Non-pigmented ciliary epithelial cell (primary cell): ENCODE measurements at places on chromosomes 2 and 18.

DNA sequence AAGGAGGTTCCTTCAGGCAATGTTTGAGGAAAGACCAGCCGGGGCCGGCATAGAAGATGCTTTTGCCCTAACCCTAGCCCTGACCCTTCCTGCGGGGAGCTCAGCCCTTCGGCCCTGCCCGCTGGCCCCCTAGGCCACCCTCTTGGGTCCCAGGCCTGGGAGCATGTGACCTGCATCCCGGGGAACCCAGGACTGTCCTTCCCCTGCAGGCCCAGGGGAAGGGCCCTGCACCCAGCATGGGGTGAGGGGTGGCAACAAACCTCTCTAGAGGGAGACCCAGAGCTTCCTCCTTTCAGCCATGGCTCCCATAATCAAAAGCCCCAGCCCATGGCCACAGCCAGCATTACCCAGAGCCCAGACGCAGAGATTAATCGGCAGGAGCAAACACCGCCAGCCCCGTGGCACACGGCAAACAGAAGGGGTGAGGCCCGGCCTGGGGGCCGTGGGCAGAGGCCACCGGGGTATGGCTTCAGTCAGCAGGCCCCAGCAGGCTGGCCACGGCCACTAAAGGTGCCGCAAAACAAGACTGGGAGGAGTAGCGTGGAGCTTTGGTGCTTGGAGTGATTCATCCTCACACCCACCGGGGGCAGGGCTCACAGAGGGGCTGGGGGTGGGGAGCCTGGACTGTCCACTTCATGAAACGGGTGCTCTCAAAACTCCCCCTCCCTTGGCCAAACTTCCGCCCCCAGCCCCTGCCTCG, 61.6 kb upstream of the HPCAL1 start:
- DNase-seq, result no peak

DNA sequence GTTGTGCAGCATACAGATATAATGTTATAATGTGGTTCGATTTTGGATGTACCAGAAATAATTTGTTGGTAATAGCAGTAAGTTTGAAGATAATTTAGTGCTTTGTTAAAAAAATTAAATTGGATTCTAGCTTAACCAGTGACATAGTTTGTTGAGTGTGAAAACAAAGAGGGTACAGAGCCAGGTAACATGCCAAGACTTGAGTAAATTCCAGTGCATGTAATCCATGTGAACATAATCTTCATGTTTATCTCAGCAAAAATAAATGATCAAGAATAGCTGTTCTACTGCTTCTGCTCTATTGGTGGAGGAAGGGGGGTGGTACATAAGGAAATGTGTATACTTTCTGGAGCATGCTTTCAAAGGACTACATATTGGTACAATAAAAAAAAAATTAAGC, 165.8 kb downstream of the DNAH7 start:
- no peak for DNase-seq

- no peak for DNase-seq
These were observed 17.6 kb downstream of the RAMP1 start for GRCh38 chr2:237876951-237877491.

DNA sequence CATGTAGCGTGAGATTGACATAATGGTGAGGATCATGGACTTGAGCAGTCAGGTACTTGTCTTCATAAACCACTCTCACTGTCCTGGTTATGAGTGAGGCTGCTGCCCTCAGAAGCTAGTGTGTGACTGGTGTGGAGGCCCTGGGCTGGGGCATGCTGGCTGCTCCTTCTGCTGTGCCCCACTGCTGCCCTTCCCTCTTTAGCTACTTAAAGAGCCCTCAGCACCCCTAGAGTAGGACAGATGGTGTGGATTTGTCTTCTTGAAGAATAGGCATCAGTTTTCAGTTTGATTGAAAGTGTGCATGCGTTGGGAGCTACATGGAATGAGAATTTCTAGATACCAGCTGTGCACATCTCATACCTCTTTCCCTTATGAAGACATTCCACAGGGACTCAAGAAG, 15.4 kb downstream of the CPLX4 start:
- no peak for DNase-seq

- no peak for DNase-seq
These were observed 129.0 kb upstream of the REG3G start for GRCh38 chr2:78896536-78896935.

DNA sequence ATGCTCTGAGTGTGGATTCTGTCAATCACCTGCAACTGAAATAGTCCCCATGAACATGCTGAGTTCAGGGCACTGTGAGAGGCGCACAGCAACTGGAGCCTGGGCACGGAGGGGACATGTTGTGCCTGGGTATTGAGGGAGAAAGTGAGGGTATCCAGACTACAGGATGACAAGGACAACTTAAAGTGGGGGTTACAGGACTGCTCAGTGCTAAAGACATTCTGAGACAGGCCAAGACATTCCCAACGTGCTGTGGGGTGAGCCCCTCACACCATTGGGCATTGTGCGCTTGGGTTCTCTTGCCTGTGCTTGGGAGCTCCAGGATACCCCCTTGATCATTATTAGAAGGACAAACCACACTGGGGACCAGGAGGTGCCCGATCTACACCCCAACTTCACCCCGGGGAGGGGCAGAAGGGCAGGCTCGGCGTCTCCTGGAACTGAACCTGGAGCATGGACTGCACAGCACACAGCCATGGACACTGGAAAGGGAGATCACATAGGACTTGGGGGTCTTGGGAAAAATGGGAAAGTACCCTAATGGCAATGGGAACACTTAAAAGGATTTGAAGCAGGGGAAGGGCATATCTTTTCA, 72.5 kb upstream of the HDAC4 start:
- DNase-seq, result no peak

DNA sequence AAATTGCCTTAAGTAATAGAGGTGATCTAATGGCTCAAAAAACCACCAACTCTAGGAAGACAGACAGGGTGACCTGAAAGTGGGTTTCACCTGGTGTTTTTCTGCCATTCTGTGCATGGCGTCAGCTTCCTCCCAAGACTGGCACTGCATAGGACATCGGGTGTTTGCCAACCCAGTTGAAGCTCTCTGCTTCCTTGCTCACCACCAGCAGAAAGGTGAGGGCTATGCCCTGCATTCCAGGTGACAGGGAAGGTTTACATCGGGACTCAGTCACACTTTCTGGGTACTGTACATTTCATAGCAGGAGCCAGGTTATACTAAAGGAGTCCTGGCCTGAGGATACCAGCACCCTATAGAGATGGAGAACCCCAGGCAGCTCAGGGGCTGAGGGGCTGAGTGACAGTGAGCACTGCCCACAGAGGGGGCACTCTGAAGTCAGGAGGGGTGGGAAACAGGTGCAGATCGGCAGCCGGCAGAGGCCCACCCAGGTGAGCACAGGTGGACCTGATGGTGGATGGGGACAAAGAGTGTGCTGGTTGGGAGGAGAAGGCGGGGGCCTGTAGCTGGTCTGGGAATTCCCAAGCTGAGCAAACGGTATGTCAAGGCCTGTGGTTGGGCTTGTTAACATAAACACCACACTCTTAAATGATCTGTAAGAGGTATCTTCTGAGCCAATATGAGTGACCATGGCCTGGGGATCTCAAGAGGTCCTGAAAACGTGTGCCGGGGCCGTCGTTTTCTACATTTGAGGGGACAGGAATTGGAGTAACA, 18.1 kb downstream of the TPRKB start:
- DNase-seq, result no peak

- no peak for DNase-seq
These were observed 16.7 kb downstream of the MAP3K2 start for GRCh38 chr2:127371037-127371436.
